ENCODE measurements at places on chromosomes 4 and X.

DNA sequence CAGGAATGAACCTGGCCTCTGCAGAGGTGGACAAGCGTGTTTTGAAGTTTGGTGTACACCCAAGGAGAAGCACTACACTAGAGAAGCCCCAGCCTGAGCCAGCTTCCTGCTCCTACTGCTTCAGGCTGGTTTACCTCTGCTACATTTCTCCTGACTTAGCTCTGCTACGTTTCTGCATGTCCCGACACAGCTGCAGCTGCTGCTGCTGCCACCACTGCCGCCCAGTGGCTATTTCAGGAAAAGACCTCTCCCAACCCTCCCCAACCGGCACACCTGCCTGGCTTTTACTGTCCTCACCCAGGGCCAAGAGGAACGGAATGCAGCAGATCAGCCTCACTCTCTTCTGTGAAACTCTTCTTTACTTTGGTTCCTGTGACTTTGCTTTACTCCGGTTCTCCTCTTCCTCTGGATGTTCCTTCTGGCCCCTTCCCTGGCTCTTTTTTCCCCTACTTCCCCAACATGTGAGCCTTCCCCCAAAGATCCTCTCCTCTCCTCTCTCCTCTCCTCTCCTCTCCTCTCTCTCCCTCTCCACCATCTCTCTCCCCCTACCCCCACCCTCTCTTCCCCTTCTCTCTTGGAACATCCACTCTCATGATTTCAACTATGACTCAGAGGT, 3.1 kb upstream of the P2RY4 start:
- peak; percentile 26 for DNase-seq

- DNase-seq, result no peak
Measured at GRCh38 chr4:139854668-139855403, 189.2 kb downstream of the MGST2 start.

GRCh38 chr4:154927126-154927680, 146.1 kb downstream of the RBM46 start:
- DNase-seq, result no peak

DNA sequence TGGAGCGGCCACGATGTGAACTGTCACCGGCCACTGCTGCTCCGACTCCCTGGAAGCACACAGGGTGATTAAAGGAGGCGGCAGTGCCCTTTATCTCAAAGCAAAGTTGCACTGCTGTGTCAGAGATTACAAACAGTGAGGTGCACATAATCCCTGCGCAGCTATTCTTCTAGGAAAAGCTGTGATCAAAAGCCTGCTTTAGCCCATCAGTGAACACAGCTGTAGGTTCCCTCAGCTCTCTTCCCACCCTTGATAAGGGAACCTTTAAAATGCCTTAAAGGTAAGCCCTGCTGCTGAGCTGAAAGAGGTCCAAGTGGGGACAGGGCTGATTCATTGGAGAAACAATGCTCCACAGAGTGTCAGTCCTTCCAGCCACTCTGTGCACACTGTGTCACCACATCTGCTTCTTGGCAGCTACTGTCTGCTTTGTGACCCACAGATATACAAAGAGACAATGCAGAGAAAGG, 127.6 kb downstream of the EIF4E start:
- no peak for DNase-seq

DNA sequence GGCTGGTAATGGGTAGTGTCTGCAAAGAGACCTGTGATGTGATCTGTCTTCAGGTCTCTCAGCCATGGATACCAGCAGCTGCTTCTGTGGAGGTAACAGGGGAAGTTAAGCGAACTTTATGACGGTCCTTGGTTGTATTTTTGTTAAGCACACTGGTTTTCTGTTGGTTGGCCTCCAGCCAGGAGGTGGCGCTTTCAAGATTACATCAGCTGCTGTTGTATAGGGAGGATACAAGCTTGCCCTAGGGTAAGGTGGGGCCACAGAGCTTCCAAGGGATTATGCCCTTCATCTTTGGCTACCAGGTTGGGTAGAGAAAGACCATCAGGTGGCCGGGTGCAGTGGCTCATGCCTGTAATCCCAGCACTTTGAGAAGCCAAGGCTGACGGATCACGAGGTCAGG, 834.2 kb upstream of the GALNTL6 start:
- DNase-seq, result no peak

DNA sequence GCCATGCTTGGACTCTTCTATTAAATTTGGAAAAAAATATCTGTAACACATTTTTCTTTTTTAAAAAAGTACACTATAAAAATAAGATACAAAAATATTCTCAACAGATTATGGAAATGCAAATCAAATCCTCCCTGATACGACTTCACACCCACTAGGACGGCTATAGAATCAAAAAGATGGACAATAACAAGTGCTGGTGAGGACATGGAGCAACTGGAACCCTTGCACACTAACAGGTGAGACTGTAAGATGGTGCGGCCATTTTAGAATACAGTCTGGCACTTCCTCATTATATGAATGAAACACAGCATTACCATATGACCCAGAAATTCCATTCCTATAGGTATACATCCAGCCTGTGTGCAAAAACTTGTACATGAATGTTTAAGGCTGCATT, 83.6 kb downstream of the GATB start:
- DNase-seq, result no peak

DNA sequence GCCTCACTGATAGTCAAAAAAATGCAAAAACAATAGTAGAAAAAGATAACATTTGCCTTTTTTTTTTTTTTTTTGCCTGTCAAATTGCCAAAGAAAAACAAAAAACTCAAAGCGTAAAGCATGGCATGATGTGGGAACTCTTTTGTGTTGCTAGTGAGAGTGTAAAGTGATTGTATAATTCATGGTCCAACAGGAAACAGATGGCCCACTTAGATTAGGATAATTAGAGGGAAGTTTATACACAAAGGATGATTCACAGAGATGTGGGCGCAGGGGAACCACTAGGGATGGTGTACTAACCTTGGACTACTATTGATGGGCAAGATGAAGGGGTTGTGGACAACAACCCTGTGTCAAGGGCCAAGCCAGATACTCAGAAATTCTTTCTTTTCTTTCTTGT, 16.4 kb downstream of the MCUB start:
- no peak for DNase-seq

Measured in LoVo (cell line).